Activated CD4-positive, alpha-beta T cell treated with anti-CD3 and anti-CD28 coated beads, Interleukin-2, amount 10 ng/mL, durations not matched to agents 7 days and 5 days (primary cell): ENCODE measurements at places on chromosomes 13 and 19. TPM values are rescaled to one million over a fixed set of nuclear protein-coding genes. Genes with fewer than 3 reads are reported as not detected.
A peak's percentile ranks its signal among the peaks of the same experiment; 100 is the strongest.

DNA sequence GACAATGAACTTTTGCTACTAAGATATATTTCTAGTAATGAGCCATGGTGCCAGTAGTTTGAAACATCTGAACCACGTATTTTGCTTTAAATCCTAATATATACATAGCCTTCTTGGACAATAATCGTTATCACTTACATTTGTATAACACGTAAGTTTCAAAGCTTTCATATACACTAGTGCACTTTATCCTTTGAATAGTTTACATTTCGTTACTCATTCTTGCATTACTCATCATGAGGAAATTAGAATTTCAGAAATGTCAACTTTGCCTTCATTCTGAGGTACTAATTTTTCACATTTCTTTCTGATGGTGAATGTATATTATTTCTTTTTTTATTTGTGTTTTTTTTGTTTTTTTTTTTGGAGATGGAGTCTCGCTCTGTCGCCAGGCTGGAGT, 5.8 kb downstream of the KBTBD7 start:
- no peak overlapping the region for H3K4me3 ChIP-seq
- peaks cover 39% of the 10 kb centered on the region for H3K36me3 ChIP-seq
- no peak for DNase-seq
- H3K27ac ChIP-seq, result no peak overlapping the region
- H3K4me1 ChIP-seq, result peaks cover 23% of the 10 kb centered on the region
- no peaks in the 10 kb centered on the region for H3K27me3 ChIP-seq

The NECTIN2 gene
- total RNA-seq, result not detected

GRCh38 chr13:77184455-77184854, 142.4 kb downstream of the MYCBP2 start:
- H3K36me3 ChIP-seq, result peaks cover 64% of the 10 kb centered on the region
- H3K27ac ChIP-seq, result peak overlapping the region; percentile 26
- peaks cover 18% of the 10 kb centered on the region for H3K4me1 ChIP-seq
- no peaks in the 10 kb centered on the region for H3K27me3 ChIP-seq

DNA sequence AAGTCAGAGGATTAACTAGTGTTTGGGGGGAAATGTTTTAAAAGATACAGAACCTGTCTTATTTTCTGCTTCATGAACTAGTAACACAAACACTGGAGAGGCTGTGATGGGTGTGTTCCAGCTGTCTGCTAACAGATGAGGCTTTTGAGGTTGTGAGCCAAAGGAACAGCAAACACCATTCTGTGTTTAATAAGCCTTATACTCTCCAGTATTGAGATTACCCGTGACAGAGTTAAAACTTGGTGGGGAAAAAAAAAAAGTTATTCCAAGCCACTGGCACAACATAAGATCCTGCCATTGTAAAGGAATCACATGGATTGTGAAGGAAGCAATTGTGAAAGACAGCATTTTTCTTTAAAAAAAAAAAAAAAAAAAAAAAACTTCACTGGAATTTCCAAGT, 48.4 kb downstream of the KCTD12 start:
- no peak overlapping the region for H3K27ac ChIP-seq
- H3K36me3 ChIP-seq, result no peaks in the 10 kb centered on the region
- H3K4me1 ChIP-seq, result no peaks in the 10 kb centered on the region
- H3K27me3 ChIP-seq, result peaks cover 10% of the 10 kb centered on the region
- no peak for DNase-seq

GRCh38 chr19:35513628-35514281, at the start of gene DMKN:
TSS of gene DMKN (minus strand) at chr19:35513649. CDS start at chr19:35513475, 174 bp downstream.
- peaks cover 35% of the 10 kb centered on the region for H3K27me3 ChIP-seq
- H3K27ac ChIP-seq, result no peak within 1 kb of the TSS
- no peak within 1 kb of the TSS for H3K4me3 ChIP-seq
- no peaks in the 10 kb centered on the region for H3K36me3 ChIP-seq
- no peak for DNase-seq

DNA sequence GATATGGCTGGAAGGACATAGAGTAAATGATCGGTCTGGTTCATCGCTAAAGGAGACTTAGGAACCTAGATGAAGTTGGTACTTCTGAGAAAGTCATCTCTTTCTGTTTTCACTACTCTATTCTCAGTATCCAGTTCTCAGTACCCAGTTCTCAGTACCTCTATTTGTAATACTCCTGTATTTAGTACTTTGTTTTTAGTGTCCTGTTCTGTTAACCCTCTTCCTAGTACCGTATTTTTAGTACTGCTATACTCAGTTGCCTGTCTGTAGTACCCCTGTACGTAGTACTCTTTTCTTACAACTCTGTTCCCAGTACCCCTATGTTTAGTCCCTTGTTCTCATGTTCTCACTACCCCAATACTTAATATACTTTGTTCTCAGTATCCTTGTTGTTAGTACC, 1.2 kb downstream of the RFXAP start:
- peak overlapping the region; percentile 99 for H3K27ac ChIP-seq
- peaks cover 3% of the 10 kb centered on the region for H3K27me3 ChIP-seq
- peaks cover 16% of the 10 kb centered on the region for H3K36me3 ChIP-seq
- H3K4me1 ChIP-seq, result peaks cover 66% of the 10 kb centered on the region
- no peak for DNase-seq
- H3K4me3 ChIP-seq, result peak overlapping the region; percentile 90

The ZNF254 gene
- total RNA-seq, result 13.8 TPM

- peaks cover 28% of the 10 kb centered on the region for H3K4me1 ChIP-seq
- DNase-seq, result no peak
- no peak overlapping the region for H3K27ac ChIP-seq
- no peak overlapping the region for H3K4me3 ChIP-seq
Observed at GRCh38 chr19:11373885-11374432, 507 bp upstream of the SWSAP1 start.

- H3K27me3 ChIP-seq, result no peaks in the 10 kb centered on the region
- peaks cover 1% of the 10 kb centered on the region for H3K4me1 ChIP-seq
- no peak overlapping the region for H3K4me3 ChIP-seq
- H3K27ac ChIP-seq, result no peak overlapping the region
- H3K36me3 ChIP-seq, result no peaks in the 10 kb centered on the region
Observed at GRCh38 chr19:33437821-33438671, 64.5 kb downstream of the CEBPG start.

The LILRA6 gene
- 0.37 TPM for total RNA-seq

The PRR22 gene
- 5.4 TPM for total RNA-seq

DNA sequence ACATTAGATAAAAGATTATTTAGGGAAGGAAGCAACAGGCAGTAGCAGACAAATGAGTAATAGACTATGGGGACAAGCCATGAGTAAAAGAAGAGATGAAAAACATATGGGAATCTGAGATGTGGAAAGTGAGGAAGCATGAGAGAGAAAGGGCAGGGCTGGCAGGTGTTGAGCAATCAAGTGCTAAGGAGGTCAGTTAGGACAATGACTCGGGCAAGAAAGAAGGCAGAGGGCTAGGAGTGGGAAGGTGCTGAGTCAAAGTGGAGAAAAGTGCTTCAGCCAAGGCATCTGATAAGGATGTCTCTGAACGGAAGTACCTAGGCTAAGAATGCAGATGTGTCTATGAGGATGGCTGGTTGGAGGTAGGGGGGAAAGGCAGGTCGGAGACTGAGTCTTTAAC, 291.9 kb upstream of the HTR2A start:
- H3K27me3 ChIP-seq, result no peaks in the 10 kb centered on the region
- no peaks in the 10 kb centered on the region for H3K4me1 ChIP-seq
- no peak overlapping the region for H3K27ac ChIP-seq
- no peaks in the 10 kb centered on the region for H3K36me3 ChIP-seq
- no peak for DNase-seq

The VSTM1 gene
- not detected for total RNA-seq

GRCh38 chr13:45370922-45371406, 30.0 kb upstream of the TPT1 start:
- peak overlapping the region; percentile 42 for H3K27ac ChIP-seq
- no peak overlapping the region for H3K4me3 ChIP-seq
- H3K4me1 ChIP-seq, result peaks cover 47% of the 10 kb centered on the region

The KIR3DL1 gene
- not detected for total RNA-seq

DNA sequence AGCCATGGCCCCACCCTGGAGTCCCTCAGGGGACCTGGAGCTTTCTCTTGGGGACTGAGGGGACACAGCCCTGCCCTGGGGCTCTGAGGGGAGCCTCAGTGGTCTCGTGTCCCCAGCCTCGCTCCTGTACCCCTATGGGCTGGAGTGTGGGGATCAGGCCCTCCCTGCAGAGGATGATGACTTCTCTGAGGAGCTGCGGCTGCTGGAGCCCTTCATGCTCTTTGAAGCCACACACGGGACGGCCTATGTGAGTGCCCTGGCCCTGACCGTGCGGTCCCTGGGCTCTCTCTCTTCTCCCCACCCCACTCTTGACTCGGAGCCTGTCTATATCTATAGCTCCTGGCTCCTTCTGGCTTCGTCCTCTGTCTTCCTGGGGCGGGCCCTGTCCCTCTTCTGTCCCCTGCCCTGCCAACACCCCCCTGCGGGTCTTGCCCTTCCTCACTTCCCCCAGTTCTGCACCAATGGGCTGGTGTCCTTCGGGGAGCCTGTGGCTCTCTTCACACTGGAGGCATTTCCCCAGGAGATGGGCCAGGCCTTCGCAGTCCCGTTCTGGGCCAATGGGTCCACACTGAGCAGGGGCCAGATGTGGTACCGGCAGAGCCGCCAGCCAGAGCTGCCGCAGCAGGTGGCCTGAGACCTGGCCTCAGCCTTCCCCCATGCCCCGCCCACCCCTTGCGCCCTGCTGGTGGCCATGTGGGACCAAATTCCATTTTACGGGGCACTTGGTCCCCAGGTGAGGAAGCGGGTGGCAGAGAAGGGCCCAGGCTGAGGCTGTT, 33.1 kb downstream of the HPN start:
- H3K36me3 ChIP-seq, result no peaks in the 10 kb centered on the region
- H3K4me3 ChIP-seq, result no peak overlapping the region
- no peak for DNase-seq
- no peaks in the 10 kb centered on the region for H3K4me1 ChIP-seq
- H3K27me3 ChIP-seq, result no peaks in the 10 kb centered on the region

The NTN5 gene
- 1.4 TPM for total RNA-seq

- H3K4me1 ChIP-seq, result no peaks in the 10 kb centered on the region
- DNase-seq, result no peak
- no peak overlapping the region for H3K27ac ChIP-seq
- H3K36me3 ChIP-seq, result peaks cover 29% of the 10 kb centered on the region
Observed at GRCh38 chr13:25249001-25249543, 38.2 kb downstream of the MTMR6 start.

The ZNF829 gene
- 7.6 TPM for total RNA-seq

The EBI3 gene
- total RNA-seq, result 1.2 TPM

- no peak overlapping the region for H3K4me3 ChIP-seq
- H3K36me3 ChIP-seq, result no peaks in the 10 kb centered on the region
- H3K4me1 ChIP-seq, result peaks cover 20% of the 10 kb centered on the region
- no peak for DNase-seq
Observed at GRCh38 chr19:953445-954271, 27.8 kb downstream of the ARID3A start.

- peaks cover 20% of the 10 kb centered on the region for H3K4me1 ChIP-seq
- DNase-seq, result no peak
- peaks cover 44% of the 10 kb centered on the region for H3K27me3 ChIP-seq
Observed at GRCh38 chr13:20190076-20190475, 2.7 kb downstream of the GJB2 start.

DNA sequence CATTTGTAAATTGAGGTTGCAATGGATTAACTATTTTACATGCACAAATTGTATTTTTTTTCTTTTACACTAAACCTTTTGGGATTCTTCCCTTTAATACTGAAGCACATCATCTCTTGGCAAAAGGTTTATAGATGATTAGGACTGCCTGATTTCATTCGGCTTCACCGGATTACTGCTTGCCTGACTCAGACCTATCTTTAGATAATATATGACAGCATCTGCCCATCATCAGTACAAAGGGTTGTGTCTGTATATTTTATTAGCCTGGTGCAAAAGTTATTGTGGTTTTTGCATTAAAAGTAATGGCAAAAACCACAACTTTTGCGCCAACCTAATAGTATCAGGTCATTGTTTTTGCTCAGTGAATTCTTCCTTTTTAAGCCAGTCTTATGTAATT, 316.2 kb upstream of the HTR2A start:
- DNase-seq, result no peak
- H3K36me3 ChIP-seq, result no peaks in the 10 kb centered on the region
- no peak overlapping the region for H3K4me3 ChIP-seq
- H3K27ac ChIP-seq, result no peak overlapping the region
- H3K27me3 ChIP-seq, result no peaks in the 10 kb centered on the region
- H3K4me1 ChIP-seq, result no peaks in the 10 kb centered on the region

DNA sequence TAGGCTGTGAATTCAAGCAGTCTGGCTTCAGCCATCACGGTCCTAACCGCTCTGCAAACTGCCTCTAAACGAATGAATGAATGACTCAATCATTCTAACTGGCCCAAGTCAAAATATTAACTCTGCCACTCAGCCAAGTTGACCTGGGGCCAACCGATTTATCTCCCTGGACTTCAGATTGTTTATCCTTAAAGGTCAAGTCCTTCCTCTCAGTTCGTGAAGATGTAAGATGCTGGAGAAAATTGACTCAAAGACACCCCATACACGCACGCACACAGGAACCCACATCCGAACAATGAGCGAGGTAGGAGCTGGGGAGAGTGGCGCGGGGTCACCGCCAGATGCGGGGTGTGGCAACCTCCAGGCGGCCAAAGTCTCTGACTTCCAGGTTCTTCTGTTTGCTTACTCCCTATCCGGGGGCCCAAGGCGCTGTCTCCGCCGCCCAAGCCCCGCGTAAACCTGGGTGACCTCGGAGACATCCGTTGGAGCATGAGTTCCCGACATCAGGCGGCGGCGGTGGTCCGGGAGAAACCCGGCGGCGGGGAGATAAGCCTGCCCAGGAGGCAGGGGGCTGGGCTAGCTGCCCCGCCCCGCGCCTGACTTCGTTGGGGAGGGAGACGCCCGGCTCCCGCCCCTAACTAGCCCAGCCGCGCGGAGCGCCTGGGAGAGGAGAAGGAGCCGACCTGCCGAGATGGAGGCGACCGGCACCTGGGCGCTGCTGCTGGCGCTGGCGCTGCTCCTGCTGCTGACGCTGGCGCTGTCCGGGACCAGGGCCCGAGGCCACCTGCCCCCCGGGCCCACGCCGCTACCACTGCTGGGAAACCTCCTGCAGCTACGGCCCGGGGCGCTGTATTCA, at the start of gene CYP2S1:
TSS of gene CYP2S1 (plus strand) at position 646 of the 856 bp plus-strand sequence. CDS start at position 692, 46 bp downstream.
- H3K4me1 ChIP-seq, result peaks cover 18% of the 10 kb centered on the region
- H3K27ac ChIP-seq, result no peak within 1 kb of the TSS
- peaks cover 38% of the 10 kb centered on the region for H3K27me3 ChIP-seq
- DNase-seq, result peak; percentile 30
- peak within 1 kb of the TSS; percentile 44 for H3K4me3 ChIP-seq

DNA sequence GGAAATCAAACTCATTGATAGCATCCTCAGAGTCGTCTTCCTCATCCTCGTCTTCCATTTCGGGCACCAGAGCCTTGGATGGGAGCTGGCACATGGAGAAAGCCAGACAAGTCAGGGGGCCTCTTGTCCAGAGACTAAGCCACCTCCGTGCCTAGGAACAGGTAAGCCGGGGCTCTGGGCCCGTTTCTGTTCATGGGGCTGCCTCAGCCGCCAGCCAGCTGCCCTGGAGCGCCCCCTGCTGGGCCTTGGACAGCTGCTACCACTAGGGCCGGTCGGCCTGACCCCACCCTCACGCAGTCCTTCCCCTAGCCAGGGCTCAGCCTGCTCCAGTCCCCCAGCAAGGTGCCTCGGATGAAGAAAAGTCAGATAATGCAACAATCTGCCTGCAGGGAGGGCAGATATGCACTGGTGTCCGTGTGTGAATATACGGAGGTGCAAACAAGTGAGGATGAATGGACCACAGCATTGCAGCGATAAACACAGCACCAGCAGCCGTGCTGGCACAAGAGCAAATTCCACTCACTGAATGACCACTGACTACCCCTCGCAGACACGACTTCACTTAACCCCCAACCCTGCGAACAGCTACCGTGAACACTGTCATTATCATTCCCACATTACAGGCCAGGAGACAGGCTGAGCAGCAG, 11.9 kb upstream of the PRKD2 start:
- H3K36me3 ChIP-seq, result peaks cover 43% of the 10 kb centered on the region
- no peaks in the 10 kb centered on the region for H3K27me3 ChIP-seq
- DNase-seq, result peak; percentile 84
- H3K4me1 ChIP-seq, result peaks cover 26% of the 10 kb centered on the region
- no peak overlapping the region for H3K4me3 ChIP-seq

The ZNF225 gene
- total RNA-seq, result 2.4 TPM
